ENCODE measurements at places on chromosomes 12 and 14.

GRCh38 chr12:130219929-130220705 lies 57.9 kb downstream of the FZD10 start:
- no peak for DNase-seq

DNA sequence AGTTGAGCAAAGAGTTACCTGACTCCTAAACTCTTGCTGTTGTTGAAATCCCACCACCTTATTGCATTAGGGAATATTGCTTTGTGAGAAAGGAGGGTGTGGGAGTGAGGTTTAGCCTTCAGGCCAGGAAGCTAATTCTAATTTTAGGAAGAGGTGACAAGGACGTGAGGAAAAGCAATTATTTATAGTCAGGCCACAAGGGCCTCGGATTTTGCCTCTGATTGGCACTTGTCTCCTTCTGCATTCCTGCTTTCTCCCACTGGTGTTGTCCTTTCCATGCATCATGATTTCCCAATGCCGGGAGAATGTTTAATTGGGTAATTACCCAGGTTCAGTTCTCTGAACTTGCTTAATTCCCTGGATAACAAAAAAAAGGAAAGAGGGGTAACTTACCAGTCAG lies 37.9 kb upstream of the SLC38A2 start:
- DNase-seq = no peak

- peak; percentile 81 for DNase-seq
These were observed at the start of gene TAPBPL for GRCh38 chr12:6451348-6452244. TAPBPL (plus strand) TSS chr12:6452042; CDS start chr12:6452249, 207 bp downstream.

- DNase-seq = no peak
These were observed 107.8 kb downstream of the GCH1 start for GRCh38 chr14:54794796-54795195.

DNA sequence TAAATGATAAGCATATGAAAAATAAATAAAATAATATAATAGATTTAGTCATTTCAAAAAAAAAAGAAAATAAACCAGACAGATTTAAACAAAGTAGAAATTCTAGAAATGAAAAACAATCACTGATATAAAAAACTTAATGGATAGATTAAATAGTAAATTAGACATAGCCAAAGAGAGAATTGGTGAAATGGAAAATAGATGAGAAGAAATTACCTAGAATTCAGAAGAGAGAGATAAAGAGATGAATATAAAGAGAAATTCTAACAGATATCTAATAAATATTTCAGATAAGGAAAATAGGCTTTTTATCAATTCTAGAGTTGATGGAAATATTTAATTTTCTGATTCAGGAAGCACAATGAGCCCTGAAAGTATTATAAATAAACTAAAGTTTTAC lies 123.1 kb downstream of the PRIMA1 start:
- DNase-seq = no peak

GRCh38 chr14:68285421-68286179 lies 466.0 kb downstream of the RAD51B start:
- peak; percentile 39 for DNase-seq

DNA sequence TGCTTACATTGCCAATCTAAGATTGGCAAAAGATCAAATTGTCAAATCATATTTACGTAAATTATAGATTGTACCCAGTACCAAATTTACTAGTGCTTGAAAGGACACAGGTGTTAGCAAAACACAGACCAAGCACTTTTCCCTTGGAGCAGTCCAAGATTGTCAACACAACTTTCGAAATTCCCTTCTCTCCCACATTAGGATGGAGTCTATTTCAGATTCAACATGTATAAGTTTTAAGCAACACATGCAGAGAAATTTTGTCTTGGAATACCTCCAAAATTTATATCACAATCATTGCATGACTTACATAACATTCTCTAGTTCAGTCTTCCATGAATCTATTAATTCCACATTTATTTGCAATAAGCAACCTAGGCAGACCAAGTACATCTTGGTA lies 74.9 kb upstream of the SLCO1C1 start:
- no peak for DNase-seq

DNA sequence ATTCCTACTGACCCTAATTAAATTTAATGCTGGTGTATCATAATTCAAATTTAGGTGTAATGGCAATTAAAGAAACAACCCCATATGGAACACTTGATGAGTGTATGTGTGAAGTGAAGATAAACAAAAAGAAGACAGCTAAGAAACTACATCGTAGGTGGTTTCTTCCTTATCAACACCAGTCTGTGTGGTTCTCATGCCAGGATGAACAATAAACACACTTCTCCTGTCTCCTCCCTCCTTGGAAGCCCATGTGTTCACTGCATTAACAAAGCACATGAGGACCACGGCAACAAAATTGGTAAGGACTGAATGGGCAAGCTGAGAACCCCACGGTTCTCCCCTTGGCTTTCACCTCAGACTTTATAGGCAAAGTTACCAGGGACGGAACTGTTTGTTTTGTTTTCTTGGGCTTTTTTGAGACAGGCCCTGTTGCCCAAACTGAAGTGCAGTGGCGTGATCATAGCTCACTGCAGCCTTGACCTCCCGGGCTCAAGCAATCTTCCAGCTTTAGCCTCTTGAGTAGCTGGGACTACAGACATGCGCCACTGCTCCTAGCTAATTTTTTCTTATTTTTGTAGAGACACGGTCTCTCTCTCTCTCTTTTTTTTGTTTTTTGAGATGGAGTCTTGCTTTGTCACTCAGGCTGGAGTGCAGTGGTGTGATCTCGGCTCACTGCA lies 71.0 kb downstream of the TRAFD1 start:
- no peak for DNase-seq

DNA sequence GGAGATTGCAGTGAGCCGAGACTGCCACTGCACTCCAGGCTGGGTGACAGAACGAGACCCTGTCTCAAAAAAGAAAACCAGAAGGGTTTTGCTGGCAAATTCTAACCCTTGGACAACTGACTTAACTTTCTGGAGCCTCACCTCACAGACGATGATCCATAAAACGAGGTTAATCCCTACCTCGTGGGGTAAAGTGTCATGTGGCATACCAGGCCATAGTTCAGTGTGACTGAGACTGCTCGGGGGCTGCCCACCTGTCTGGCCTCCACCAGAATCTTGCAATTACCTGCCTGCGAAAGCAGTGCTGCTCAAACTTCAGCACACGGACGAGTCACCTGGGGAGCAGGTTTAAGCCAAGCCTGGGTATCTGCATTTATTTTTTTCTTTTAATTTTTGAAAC lies 26.8 kb downstream of the P2RX4 start:
- DNase-seq = no peak

DNA sequence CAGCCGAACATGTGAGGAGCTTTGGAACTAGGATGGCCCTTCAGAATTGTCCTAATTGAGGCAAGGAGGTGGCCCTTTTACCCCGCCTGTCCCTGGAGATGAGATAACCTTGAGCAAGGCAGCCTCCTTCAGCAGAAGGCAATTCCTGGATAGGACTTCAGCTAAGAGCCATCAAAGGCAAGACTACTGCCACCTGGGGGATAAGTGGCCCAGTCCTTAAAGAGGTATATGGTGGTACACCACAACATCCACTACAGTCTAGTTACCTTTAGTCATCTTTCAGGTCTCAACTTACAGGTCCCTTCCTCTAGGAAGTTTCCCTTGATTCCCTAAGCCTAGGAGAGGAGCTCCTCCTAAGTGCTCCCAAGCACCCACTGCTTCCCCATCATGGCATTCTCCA lies 204.2 kb upstream of the CDKN3 start:
- no peak for DNase-seq

DNA sequence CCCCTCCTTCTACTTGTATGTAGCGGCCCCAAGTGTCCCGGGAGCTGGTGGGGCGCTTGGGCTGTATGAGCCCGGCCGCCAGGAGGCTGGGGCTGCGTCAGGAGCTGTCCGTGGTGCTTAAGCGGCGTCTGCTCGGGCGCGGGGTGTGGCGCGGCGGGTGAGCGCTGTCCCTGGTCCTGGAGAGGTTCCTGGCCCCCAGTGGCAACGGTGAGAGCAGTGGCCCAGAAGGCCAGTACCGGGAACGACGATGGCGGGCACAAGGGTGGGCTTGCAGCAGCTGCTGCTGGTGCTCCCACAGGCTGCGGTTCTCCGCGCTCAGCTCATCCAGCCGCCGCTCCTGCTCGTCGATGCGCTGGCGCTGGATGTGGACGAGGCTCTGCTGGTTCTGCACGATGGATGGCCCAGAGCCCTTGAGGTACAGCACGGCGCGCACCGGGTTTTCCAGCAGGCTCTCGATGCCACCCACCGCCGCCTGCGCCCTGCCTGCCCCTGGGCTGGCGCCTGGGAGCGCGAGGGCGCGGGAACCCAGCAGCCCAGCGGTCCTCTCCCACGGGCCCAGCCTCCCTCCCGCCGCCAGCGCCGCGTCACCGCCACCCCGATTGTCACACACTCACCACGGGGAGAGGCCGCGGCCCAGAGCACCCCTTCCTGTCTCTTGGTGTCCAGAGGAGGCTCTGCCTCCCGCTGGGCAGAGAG lies 41.9 kb upstream of the FKBP4 start:
- DNase-seq = peak; percentile 92

GRCh38 chr14:96320605-96321004 lies 42.5 kb downstream of the ATG2B start:
- DNase-seq = no peak

DNA sequence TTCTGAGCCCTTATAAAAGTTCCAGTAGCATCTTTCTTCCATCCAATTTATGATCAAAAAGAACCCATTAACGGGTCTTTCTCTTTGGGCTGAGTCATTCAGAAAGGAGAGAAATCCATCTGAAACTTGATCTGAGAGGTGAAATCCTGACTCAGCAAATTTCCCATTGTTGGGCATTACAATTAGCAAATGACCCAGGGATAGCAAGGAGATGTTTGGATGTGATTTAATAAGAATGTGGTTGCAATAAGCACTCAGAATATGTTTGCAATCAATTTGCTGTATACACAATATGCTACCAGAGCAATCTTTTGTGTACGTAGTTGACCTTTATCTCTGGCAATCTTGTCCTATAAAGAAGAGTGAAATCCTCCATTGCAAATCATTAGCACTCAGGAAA lies 122.7 kb downstream of the CCDC60 start:
- no peak for DNase-seq

GRCh38 chr12:34219046-34219770 lies 196.9 kb downstream of the ALG10 start:
- peak; percentile 5 for DNase-seq

DNA sequence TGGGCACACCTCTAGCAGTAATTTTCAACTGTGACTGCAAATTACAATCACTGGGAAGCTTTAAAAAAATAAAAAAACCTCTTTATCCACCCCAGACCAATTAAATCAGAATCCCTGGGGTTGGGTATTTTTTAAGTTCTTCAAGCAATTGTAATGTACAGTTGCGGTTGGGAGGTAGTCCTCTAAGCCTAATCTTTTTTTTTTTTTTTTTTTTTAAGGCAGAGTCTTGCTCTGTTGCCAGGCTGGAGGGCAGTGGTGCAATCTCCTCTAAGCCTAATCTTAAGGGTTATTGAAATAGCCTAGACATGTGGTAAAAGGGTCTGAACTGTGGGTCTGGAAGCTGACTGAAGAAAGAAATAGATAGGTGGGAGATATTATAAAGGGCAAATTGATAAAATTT lies 230.5 kb downstream of the AKAP6 start:
- no peak for DNase-seq

DNA sequence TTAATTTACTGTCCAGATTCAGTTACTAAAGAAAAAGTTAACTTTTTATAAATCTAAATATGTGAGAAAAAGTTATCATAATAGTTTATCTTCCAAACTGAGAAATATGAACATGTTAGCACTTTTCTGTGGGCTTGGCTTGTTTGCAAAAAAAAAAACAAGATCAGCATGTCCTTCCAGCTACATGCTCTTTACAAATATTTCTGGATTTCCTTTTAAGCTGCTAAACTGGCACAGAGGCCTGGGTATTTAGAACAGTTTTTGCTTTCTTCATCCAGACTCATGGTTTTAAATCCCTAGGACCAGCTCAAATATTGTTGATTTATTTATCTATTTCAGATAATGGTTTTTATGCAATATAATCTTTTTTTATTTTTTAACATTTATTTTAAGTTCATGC lies 1444.5 kb upstream of the FLRT2 start:
- DNase-seq = no peak

DNA sequence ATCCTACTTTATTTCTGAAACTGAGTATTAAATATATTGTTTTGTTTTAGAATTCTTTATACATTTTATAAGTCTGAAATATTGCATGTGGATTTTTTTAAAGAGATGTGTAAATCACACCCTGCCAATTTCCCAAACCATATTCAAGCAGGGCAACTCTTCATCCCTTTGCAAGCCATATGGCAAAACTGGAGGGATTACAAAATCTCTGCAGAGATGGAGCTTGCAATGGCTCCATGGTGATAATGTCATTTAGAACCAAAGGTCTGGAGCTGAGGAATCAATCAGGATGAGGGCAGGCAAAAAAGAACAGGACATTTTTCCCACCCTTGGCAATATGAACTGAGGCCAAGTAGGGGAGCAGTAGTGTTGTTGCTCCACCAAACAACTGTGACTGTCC lies 173.4 kb downstream of the BMP4 start:
- DNase-seq = no peak

GRCh38 chr14:82385048-82385447 lies 851.4 kb upstream of the SEL1L start:
- DNase-seq = no peak

- DNase-seq = no peak
These were observed 58.3 kb upstream of the JDP2 start for GRCh38 chr14:75369506-75369905.

DNA sequence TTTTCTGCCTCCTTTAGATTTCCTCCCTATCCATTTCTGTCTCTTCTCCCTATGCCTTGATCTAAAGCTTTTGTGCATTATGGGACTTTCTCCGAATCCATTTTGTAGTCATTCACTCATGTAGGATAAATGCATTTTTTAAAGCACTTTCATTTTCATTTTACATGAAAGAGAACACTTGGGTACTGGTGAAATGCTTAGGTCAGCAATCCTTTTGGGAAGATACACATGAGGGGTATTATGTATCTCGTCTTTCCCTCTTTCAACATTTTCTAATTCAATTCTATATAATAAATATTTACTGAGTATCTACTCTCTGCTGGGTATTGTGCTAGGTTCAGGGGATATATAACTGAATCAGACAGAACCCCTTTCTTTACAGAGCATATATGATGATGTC lies 577.6 kb downstream of the NRXN3 start:
- no peak for DNase-seq

DNA sequence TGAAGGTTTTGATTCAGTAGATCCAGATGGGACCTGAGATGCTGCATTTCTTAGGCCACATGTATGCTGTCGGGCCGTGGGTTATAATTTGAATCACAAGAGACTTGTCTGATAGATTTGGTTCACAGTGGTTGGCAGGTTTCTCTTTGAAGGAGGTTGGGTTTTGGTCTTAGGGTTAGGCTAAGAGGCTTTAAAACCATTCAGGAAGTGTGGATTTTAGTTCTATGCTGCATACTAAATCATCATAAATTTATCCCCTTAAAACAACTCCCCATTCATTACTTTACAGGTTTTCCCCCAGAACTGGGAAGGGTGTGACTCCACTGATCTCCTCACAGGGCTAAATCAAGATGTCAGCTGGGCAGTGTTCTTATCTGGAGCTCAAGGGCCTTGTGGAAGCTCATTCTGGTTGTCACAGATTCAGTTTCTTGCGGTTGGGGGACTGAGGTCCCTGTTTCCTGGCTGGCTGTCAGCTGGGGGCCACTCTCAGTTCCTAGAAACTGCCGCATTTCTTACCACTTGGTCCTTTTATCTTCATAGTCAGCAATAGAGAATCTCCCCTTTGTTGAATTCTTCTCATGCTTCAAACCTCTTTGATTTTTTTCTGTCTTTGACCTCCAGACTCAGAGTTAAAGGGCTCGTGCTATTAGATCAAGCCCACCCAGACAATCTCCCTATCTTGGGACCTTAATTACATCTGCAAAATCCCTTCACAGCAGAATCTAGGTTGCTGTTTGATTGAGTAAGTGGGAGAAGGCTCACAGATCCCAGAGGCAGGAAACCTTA lies 20.6 kb upstream of the PCNX1 start:
- DNase-seq = peak; percentile 73

GRCh38 chr14:89378119-89378518 lies 38.9 kb downstream of the FOXN3 start:
- DNase-seq = no peak
